ENCODE measurements at places on chromosomes 7 and 10.

DNA sequence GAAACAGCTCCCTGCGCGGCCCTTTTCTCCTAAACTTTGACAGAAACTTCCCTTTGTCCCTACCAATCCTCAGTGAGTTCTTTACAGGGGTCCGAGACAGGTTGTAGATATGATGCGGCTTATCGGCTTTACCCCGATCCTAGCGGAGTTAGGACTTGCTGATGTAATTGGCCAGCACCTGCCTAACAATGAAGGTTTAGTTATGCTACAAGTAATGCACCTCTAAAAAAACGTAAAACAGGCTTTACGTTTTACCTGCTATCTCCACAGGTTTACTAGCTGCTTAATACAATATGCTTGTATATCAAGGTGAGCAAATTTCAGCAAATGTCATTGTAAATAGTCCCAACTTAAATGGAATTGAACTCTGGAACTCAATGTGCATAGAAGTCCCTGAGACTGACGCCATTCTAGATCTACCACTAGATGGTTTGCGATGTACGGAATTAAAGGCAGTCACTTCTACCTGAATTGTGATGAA, 697 bp upstream of the SNX13 start:
- DNase-seq, result no peak

- DNase-seq, result no peak
Observed at GRCh38 chr7:23011222-23011924, 2.6 kb downstream of the HYCC1 start.

DNA sequence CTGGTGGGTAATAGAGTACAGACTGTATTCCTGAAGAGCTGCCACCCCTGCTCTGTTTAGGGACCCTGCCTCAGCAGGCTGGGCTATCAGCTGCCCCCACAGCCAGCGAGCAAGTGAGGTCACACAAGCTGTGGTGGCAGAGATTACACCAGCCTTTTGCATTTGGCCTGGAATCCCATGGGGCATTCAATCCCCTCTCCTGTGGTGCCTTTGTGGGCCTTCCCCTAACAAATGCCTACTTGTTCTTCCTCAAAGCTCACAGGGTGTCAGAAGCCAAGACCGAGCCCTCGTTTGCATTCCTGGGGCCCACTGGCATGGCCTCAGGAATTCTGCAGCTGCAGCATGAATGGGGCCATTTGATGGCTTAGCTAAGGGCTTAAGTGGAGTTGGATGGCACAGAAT, 212.7 kb upstream of the PHYHIPL start:
- no peak for DNase-seq

- DNase-seq, result no peak
Observed at GRCh38 chr7:99623091-99623693, 6.4 kb downstream of the ZSCAN25 start.

GRCh38 chr10:66783316-66783715, 142.5 kb upstream of the LRRTM3 start:
- peak; percentile 21 for DNase-seq

DNA sequence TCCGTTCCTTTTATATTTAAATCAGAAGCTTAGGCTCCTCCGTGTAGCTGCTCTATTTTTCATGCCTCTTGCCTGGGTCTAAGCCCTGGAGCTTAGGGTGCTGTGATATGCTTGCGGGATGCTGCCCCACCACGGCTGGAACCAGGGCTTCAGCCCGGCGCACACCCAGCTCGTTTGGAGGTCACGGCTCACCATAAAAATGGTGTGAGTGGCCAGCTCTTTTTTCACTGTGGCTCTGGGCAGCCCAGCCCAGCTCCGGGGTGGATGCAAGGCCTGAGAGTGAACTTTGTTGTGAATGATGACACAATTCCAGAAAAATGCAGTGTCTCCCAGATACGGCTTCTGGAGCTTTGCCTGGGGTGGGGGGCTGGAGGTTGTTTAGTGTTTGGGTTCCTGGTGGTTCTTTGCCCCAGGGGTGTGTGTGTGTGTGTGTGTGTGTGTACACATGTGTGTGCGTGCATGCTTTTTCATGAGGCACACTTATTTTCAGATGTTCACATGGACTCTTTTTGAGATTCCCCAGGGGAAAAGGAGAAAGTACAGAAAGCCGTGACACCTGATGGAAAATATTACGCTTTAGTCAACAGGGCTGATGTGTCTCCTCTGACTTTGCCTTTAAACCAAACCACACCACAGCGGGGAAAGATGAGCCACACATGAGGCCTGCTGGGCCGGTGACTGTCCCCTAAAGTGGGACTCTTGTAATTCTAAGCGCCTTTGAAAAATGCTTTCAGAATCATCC, 46.2 kb downstream of the GRK5 start:
- DNase-seq, result peak; percentile 96

DNA sequence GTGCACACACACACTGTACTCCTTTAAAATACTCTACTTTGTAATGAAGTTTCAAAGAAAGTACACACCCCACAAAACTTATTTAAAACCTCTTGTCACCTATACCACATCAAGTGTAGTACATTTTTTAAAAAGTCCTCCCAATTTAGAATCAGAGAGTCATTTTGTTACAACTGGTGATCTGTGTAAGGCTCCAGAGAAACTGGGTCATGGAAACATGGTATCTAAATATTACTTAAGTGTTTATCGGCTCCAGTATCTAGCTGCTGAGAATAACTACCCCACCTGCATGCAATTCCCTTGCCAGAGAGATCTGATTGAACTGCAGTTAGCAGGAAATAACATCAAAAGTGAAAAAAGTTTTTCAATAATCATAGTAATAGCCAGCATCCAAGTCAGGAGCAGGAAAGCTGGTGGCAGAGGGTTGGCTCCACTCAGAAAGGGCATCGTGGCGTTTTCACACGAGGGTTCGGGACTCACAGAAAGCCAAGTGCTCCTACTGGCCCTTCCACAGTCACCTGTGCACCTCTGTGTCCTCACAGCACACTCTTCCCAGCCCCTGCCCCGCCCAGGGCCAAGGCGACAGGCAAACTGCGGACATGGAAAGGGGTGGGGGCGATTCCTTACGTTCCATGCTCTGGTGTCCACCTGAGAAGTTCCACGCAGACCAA, 6.5 kb downstream of the RGS10 start:
- no peak for DNase-seq

- DNase-seq, result no peak
Observed at GRCh38 chr7:50660040-50660829, 95.0 kb upstream of the DDC start.

- DNase-seq, result no peak
Observed at GRCh38 chr7:133367561-133367960, 114.7 kb downstream of the EXOC4 start.

DNA sequence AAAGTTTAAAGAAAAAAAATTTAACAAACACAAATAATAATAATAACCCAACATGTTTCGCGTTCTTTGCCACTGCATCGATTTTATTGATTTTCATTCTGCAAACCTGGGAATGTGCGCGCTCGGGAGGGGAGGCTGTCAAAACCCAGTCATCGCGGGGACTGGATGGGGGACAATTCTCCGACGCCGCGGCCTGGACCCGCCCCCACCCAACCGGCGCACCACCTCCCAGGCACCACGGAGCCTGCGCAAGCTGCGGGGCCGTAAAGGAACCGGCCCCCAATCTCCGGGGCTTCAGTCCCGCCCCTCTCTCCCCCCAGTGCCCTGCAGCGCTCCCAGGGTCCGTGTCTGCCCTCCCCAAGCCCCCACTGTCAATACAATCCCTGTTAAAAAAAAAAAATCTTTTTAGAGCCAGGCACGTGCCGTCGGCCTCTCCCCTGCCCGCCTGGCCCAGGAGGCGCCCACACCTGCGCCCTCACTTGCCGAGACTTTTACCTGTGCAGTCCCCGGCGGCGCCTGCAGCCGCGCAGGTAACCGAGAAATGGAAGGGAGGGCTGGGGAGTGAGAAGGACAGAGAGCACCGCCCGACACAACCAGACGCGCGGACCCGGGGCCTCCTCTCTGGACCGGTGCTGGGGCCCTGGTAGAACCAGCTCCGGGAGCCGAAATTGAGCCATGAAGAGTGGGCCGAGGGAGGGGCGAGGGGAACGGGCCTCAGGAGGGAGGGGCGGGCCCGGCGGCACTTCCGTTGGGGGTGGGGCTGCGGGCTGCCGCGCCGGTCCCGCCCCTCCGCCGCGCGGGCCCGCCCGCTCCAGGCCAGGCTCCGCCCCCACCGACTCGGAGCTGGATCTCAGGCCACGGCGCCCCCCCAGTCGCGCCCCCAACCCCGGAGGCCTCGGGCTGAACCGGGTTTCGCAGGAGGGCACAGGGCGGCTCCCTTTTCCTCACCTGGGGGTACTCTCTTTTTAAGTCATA, 7.6 kb upstream of the ZNF503 start:
- DNase-seq, result no peak

DNA sequence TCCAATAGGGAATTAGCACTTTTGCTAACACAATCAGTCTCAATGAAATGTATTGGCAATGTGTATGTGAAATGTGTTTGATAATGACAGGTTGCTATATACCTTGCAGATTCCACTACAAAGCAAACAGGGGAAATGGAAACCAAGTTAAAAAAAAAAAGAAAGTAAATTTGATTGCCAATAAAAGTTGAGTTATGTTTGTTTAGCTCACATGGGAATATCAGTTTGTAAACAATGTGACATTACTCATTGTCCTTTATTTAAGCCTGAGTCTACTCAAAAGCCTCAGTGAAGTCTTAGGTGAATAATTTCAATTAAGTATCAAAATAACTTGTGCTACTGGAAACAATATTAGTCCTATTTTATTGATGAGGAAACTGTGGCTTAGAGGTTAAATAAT, 285.2 kb downstream of the CACNA2D1 start:
- no peak for DNase-seq

GRCh38 chr10:30939643-30940251, 91.9 kb downstream of the ZNF438 start:
- no peak for DNase-seq

DNA sequence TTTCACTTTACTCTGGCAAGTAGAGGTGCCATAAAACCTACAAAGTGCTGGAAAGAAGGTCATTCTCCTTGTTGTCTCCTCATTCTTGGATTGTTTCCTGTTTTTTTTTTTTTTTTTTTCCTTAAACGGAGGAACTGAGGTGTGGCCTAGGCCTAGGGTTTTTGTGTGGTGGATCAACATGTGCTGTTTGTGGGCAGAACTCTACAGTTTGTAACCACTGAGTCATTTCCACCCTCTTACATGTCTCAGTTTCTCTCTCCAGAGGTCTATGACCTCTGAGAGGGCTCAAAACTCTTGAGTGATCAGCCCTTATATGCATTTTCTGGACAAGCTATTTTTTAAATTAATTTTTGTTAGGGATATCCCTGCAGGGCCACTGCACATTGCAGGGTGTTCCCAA, 296.0 kb downstream of the PPP1R3A start:
- DNase-seq, result no peak

- DNase-seq, result no peak
Observed at GRCh38 chr10:79236433-79236765, 110.9 kb upstream of the PPIF start.

GRCh38 chr7:88268858-88269257, 37.8 kb downstream of the STEAP4 start:
- DNase-seq, result no peak

- no peak for DNase-seq
Observed at GRCh38 chr7:159192725-159193453, 48.2 kb upstream of the VIPR2 start.

DNA sequence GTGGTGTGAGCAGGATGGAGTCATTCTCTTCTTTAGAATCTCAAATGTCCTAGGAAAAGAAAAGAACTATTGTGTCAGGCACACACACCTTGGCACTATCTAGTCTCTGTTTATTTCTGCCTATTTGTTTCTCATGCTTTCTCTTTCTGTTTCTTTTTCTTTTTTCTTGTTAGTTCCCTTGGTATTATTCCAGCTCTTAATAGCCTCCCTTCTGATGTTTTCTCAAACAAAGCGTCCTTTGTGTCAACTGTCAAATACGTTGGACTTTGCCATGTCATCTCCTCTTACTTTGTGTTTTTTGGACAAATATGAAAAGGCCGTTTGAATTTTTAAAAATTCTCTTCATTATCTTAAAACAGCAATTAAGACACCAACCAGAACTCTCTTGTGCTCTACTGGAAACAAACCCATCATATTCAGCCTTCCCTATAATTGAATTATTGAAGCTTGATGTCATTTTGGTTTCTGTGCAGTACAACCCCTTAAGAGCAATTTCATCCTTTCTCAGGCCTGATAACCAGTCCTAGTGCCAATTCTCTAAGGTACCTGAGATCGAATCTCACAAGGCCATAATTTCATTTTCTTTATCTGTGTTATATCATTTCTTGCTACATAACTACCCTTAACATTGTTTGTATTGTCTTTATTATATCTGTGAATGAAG, 497.8 kb upstream of the NRP1 start:
- DNase-seq, result no peak

DNA sequence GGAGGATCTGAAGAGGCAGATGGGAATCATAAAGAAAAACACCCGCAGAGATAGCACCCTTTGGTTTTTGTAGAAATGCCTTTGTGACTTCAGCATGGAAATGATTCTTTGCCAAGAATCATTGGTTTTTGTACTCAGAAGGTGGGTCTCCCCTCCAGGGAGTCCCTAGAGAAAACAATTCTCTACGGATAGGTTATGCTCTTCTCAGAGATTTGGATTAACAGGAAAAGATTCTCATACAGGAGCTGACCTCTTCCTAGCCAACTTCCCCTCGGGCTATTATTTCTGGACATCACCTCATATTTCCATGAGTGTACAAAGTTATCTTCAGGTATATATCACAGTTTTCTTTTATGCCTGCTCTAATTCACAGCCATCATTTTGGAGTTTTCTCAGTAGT, 274.2 kb upstream of the HABP2 start:
- DNase-seq, result no peak

DNA sequence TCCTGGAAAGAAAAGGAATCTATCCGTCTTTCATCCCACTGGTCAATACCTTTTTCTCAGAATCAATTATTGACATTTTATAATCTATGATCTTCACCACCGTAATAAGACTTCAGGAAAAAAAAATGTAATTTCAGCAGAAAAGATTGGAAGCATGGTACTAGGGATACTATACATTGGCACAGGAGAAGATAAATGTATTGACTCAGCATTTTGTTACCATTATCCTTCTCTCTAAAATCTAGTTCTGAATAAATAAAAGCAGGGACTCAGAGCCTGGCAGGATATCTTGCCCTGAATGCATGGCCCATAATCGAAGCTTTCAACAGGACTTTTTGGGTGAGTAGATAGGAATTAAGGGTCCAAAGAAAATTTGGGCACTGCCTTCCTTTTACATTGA, 120.7 kb downstream of the LRRTM3 start:
- no peak for DNase-seq

DNA sequence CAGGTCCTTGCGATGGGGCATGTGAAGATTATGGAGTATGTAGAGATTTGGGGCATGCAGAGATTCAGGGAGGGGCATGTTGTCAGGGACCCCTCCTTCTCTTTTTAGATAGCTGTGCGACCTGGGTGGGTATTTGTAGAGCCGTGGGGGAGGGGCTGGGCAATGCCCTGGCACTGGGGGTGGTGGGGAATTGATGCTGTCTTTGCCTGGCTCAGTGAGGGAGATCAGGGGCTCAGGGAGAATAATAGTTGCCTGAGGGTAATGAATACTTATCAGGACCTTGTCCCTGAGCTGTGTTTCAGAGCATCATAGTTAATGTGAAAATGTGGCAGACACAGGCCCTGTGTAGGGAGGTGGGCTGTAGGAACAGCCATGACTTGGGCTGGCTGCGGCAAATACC, 3.5 kb downstream of the RAMP3 start:
- no peak for DNase-seq

All from brain microvascular endothelial cell (primary cell).